Stimulated activated CD4-positive, alpha-beta T cell treated with anti-CD3 and anti-CD28 coated beads, TNF-alpha, amount 100 ng/mL, for 1 hour (primary cell): ENCODE measurements at places on chromosomes 13 and 19.

DNA sequence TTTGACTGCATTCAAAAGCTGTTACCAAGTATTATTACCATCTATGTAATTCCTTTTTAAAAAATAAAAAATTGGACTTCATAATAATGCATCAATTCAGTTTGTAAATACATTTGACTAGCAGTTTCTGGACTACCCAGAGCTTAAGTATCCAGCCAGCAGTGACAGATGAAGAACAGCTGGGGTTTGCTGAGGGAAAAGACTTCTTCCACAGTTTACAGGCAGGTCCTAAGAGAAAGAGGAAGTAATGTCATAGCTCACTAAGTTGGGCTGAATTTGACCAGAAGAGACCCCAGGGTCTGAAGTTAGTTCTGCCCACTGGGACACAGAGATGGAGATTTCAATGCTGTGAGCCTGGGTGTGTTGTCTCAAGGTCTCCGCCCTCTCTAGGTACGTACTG lies 96.4 kb downstream of the MBNL2 start:
- DNase-seq, result no peak

GRCh38 chr13:51523082-51523518 lies 61.2 kb upstream of the WDFY2 start:
- DNase-seq, result no peak

DNA sequence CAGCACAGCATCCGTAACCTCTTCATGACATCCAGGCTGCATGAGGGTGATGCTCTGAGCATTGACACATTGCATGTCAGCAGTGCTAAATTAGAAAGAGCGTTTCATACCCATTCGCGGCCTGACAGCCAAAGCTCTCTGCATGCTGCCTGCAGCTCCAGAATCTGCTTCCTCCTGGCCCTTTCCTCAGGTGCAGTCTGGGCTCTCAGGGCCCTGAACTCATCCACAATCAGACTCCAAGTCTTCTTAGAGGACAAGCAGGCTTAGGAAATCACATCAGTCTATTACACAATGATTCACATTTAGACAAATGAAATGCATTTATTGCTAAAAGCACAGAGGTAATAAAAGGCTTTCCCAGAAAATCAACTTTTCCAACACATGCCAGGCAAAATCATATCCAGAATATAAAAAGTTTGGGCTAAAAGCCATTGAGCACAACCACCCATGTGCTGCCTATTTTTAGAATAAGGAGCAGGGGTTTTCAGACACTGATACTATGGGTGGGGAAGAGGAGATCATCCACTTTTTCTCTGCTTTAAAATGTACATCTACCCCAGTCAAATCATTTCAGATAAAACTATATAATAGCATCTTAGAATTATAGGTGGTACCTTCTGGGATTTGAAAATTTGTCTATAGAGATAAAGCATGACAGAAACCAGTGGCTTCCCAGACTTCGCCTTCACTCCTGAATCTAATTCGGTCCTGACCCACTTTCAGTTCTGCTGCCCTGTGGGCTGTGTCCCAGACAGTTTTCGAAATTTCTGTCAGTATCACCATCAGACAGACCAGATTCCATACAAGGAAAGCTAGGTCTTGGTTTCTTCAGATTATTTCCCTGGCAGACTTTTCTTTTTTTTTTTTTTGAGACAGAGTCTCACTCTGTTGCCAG lies 109.3 kb downstream of the COL4A2 start:
- no peak for DNase-seq

DNA sequence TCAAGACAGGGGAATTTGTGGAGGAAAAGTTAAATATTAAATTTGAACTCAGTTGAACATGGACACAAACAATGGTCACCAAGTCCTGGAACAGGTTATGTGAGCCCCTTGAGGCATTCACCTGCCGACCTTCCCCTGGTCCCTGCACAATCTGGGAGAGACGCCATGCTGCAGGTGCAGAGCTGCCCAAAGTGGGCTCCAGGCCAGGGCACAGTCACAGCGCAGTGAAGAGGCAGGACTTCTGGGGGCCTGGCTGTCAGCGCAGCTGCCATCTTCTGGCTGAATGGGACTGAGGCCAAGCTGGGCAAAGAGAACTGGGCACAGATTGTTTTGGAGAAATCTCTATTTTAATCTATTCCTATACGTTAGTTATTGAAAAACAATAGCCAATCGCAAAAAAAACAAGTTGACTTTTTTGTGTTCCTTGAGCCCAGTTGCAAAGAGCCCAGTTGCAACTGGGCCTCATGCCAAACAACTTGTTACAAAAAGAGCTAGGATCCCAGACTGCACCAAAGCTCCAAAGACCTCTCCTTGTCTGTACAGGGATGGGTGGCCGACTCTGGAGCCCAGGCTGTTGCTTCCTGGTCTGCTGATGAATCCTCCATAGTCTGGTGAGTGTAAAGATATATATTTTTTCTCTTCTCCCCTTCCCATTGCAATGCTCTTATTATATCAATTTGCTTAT lies 1.2 kb upstream of the ZNF626 start:
- no peak for DNase-seq

DNA sequence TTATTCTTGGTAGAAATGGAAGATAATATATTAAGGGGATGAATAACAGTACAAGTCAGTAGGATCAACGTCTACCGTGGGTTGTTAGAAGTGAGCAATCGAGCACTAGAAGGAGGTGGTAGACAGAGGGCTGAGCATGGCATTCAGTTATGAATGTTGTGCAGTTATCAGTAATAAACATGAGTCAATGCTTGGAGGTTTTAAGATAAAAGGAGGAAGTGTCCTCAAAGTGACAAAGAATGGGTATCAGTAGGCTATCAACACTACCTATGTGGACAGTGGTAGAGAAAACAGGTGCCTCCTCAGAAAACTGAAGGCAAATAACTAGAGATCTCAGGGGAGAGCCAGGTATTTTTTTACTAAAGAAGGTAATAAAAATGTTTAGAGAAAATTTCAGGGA lies 1607.0 kb downstream of the PCDH9 start:
- DNase-seq, result no peak
